Stimulated activated CD4-positive, alpha-beta T cell treated with anti-CD3 and anti-CD28 coated beads, Interleukin-2, amount 100 ng/mL, for 4 hours (primary cell): ENCODE measurements at places on chromosomes 7 and 10.

DNA sequence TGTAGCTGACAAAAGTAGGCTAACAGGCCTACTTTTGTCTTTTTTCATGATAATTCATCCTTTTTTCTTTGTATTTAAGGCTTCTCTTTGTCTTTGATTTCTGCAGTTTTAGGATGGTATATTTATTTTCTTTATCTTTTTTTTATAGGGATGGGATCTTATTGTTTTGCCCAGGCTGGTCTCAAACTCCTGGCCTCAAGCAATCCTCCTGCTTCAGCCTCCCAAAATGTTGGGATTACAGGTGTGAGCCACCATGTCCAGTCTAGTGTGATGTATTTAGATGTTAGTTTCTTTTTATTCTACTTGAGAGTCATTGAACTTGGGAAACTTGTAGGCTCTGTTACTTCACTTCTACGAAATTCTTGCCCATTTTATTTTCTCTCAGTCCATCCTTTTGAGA is 35.4 kb downstream of the TRIM24 start:
- DNase-seq = no peak

DNA sequence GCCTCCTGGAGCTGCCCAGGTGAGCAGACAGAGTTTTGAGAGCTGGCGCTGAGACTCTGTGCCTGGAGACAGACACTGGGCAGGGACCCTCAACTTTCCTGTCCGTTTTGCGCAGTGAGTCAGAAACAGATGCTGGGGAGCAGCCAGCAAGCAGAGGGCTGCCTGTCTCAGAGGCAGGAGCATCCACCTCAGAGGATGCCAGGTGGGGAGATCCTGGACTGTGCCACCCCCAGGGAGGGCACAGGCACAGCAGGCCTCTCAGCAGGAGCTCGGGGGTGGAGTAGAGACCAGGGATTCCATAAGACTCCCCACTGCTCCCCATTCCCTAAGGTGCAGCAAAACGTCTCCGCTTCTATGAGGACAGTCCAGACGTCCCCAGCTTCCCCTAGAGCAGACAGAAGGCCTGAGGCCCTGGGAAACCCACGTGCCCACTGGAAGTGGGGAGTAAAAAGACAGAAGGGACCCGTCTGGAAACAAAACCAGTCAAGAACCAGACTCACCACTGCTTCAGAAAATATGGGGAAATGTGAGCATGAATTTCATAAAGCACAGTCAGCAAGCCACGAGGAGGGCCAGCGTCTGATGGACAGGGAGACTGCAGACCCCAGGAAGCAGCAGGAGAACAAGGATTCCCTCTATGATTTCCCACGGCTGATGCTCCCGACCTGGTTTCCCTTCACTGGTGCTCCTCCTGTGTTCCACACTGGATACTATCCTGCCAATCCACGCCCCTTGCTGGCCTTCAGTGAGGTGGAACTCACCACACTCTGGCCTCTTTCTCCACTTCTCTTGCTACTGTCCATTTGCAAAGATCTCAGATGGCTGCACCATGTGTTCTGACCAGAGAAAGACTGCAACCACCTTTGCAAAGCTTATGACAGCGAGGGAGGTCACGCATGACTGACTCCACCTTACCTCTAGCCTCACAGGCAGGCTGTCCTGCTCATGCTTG is 151.3 kb upstream of the FAM20C start:
- no peak for DNase-seq

DNA sequence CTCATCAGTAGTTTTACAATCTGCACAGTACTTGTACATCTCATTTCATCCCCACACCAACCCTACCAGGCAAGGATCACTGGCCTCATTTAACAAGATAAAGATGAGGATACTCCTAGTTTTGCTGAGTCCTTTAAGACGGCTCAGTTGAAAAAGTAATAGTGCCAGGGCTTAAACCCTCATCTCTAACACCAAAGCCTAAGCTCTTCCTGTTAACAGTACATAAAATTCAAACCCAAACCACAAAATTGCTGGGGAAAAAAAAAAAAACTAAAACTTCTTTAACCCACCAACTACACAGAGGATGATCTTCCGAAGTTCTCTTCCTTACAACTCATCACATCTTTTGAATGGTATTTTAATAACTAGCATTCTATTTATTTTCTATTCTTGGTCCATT is 1.3 kb downstream of the SAR1A start:
- no peak for DNase-seq

- no peak for DNase-seq
Observed at GRCh38 chr10:117539361-117539773, 3.2 kb upstream of the EMX2 start.

GRCh38 chr10:3901370-3901769 is 116.4 kb upstream of the KLF6 start:
- DNase-seq = no peak

GRCh38 chr7:23490357-23491135 is 20.3 kb upstream of the IGF2BP3 start:
- DNase-seq = peak; percentile 40

- no peak for DNase-seq
Observed at GRCh38 chr7:14639329-14639728, 263.2 kb downstream of the DGKB start.

- DNase-seq = no peak
Observed at GRCh38 chr10:119642556-119643111, 8.5 kb upstream of the BAG3 start.

DNA sequence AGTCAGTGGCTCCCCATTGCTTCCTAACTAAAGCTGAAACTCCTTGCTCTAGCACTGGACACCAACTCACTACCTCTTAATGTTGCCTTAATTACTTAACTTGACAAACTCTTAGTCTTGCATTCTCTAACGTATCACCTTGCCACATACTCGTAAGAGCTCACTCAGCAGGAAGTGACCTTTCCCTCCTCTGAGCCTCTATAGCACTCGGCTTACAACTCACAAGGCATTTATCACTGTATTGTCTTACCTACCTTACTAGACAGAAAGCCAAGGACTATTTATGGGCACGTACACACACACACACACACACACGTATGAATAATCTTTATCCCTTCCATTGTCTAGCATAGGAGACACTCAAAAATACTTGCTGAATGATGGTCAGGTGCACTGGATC is 21.2 kb downstream of the CEP41 start:
- no peak for DNase-seq

- no peak for DNase-seq
Observed at GRCh38 chr10:89134963-89135362, 72.2 kb downstream of the CH25H start.

- DNase-seq = no peak
Observed at GRCh38 chr7:81714306-81714705, 55.5 kb downstream of the HGF start.

DNA sequence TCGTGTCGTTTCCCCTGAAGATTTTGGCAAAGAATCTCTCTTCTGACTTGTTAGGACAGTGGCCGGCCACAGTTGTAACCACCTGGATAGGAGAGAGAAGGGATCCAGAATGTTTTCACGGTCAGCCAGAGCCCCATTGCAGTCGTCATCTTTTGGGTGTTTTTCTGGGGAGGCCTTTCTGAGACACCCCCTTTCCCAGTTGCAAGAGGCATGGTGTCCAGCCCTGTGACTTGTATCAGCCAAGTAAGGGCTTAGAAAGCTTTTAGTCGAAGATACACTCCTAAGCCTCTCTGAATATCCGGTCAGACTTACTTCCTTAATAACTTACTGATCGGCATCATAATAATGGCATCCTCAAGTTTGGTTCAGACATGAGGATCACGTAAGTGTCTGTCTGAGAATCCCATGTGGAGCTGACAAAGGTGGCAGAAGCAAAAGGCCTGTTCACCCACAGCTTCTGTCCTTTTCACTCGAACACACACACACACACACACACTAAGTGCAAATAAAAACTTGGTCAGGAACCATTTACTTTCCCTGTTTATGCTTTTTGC is 435.7 kb upstream of the GALNT17 start:
- DNase-seq = no peak

GRCh38 chr7:15475808-15476530 is 85.8 kb downstream of the AGMO start:
- DNase-seq = no peak

DNA sequence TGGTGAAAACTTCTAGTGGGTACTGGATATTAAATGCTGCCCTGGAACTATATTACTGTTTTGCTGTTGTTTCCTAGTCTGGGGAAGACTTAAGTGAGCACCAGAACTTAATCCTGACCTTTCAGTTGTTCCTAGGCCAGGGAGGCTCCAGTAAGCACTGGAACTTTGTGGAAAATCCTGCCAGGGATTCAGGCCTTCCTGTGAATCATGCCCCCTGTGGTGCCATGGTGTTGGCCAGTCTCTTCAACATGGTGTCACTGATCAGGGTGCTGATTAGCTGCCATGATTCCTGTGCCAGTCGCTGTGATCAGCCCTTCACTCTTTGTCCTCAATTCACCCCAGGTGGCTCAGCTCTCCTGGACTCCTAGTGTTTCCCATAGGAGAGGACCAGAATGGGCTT is 8.5 kb upstream of the AOAH start:
- DNase-seq = no peak

GRCh38 chr7:46671108-46671769 is 750.2 kb upstream of the IGFBP3 start:
- DNase-seq = no peak

GRCh38 chr7:95446618-95447017 is 11.8 kb upstream of the PON2 start:
- DNase-seq = no peak

- DNase-seq = no peak
Observed at GRCh38 chr7:131653418-131654248, 97.2 kb upstream of the PODXL start.

GRCh38 chr10:133384071-133384470 is 5.0 kb downstream of the PAOX start:
- DNase-seq = no peak

GRCh38 chr10:55668326-55668922 is 692.6 kb downstream of the ZWINT start:
- no peak for DNase-seq

GRCh38 chr7:47654672-47655298 is 72.9 kb upstream of the TNS3 start:
- no peak for DNase-seq

DNA sequence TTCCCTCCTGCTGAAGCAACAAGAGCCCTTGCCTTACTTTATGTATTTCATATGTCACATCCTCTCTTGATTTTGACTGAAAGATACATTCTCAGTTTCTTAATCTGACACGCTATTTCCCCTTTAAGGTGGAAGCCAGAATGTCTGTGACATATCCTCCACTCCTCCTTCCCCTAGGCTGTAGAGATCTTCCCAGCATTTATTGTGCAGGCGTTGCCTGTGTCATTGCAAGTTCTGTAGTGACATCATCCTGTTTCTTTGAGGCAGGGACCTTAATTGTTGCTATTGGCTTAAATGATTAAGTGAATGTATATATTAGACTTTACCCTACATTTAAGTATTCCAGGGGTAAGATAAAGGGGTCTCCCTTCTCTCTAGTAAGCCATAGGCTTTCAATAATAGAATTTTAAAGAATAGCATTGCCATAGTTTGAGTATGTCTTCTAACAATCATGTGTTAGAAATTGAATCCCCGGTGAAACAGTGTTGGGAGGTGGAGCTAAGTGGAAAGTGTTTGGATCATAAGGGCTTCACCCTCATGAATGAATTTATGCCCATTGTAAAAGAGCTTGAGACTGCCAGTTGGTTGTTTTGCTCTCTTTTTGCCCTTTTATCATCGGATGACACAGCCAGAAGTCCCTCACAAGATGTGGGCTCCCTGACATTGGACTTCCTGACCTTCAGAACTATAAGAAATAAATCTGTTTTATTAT is 189.5 kb upstream of the CDC14C start:
- no peak for DNase-seq

DNA sequence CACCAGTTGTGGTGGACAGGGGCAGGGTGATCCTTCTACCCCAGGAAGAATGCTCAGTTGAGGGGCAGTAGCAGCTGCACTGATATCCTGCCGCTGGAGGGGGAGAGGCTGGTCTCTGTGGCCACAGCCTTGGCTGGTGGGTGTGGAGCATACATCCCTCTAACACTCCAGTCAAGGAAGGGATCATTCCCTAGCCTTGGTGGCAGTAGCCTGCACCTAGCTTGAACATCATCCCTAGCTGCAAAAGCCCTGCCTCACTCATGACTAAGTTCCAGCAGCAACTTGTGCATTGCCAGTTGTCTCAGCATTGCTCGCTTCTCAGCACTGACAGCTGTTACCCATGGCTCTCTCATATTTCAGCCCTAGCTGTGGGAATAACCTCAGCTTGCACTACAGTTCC is 688.9 kb upstream of the POT1 start:
- no peak for DNase-seq

GRCh38 chr10:13924040-13924725 is 337.4 kb downstream of the PRPF18 start:
- no peak for DNase-seq

DNA sequence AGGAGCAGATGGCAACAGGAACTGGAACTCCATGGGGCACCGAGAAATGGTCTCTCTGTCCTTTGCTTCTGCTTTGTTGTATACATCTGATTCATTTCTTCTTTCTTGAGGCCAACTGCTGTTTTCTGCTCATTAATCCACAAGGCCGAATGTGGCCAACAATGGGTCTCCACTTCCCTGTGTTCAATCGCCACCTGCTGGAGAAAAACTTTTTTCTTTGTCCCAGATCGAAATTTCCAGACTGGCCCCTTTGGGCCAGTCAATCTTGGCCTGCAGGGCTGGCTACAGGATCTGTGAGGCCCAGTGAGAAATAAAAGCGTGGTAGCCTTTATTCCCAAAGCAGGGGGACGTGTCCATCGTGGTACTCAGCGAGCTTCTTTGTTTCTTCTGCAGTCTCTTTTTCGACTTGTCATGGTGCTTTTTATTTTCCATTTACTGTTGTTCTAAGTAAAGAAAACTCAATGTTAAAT is 58.8 kb downstream of the PARP12 start:
- peak; percentile 3 for DNase-seq

DNA sequence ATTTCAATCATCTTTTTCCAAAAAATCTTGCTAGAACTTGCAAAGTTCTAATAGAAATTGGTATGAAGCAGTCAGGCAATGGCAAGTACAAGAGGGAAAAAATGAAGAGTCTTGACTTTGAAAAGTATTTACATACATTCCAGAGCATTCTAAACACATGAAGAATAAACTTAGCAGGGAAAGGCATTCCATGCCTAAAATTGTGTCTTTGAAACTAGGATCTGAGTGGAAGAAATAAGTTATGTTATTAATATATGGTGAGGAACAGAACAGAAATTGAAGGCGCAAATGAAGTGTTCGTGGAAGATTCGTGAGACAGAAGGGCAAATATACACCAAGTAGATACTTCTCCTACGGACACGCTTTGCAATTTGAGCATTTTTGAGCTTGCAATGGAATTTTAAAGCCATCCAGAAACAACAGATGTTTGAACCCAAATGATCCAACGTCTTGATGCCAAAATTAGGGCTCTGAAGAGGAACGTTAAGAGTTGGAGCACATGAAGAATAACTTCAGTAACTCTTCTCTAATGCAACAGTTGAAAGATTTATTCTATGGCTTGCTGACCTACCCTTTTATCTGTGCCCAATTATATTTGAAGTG is 40.6 kb upstream of the SEPTIN7 start:
- no peak for DNase-seq

- DNase-seq = no peak
Observed at GRCh38 chr10:73889014-73889413, 14.7 kb upstream of the CAMK2G start.

GRCh38 chr10:103064956-103065355 is 128.1 kb downstream of the NT5C2 start:
- no peak for DNase-seq
